IPS-NIHi11 (cell line): ENCODE measurements at places on chromosomes 2 and 18.

DNA sequence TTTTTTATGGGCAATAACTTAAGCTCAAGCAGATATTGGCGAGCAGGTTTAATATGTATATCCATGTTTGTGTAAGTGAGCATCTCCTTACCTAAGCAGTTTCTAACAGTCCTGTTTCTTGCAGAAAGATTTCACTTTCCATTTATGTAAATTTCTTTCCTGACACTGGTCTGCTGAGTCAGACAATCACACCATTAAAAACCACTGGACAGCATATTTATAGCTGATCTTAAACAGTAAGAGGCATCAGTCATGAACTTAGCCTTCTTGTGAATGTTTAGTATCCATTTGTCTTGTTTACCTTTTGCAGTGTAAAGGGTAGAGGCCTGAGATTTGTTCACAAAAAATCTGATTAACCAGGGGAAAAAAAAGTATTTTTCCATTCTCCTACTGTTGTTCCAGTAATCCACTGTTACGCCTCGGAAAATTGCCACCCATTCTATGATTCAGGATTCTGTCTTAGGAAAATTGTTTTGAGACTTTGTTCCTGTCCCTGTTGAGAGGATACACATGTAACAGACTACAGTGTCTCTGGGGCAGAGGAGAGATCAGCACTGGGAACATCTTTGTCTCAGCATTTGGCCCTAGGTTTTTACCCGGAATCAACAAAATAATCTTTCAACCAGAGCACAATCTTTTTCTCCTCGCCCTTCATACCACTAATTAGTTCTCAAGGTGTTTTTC, 521.0 kb upstream of the NRP2 start:
- DNase-seq = no peak

GRCh38 chr2:26809211-26809610, 23.4 kb downstream of the CENPA start:
- no peak for DNase-seq

- DNase-seq = no peak
Observed at GRCh38 chr2:38239452-38239851, 137.6 kb downstream of the ATL2 start.

DNA sequence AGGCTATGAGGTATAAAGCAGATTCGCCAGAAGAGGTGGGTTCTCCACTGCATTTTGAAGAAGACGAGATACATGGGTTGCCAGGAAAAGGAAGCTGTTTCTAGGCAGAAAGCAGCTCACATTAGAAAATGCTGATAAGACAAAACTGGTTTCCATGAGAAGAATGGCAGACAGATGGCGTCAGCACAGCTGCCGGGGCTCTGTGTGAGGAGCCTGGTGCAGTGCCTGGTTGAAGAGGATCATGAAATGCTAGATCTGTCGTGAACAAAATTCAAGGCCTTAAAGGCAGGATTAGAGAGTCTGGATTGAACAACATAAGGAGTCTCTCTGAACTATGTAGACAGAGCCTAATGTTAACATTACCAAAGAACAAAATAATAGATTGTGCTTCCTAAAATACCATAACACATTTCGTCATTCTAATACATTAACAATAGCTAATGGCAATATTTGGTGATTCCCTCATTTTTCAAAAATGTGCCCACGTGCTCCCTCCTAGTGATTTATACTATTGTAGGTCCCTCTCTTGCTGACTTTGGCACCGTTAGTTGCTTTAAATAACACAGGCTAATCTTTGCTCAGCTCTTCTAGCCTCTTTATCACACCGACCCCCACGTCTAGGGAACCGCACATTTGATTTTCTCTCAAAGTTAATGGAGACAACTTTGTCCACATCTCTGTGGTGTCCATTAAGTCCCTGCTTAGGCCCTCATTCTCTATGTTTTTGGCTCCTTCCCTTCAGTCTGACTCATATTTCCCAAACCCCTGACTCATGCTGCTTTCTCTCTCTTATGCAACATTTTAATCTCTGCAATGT, 38.2 kb downstream of the EFEMP1 start:
- DNase-seq = no peak

- DNase-seq = no peak
Observed at GRCh38 chr2:186641132-186641806, 51.4 kb downstream of the ITGAV start.

GRCh38 chr2:236764716-236765115, 195.1 kb downstream of the ACKR3 start:
- no peak for DNase-seq

GRCh38 chr2:150549381-150549780, 61.9 kb upstream of the RND3 start:
- no peak for DNase-seq

DNA sequence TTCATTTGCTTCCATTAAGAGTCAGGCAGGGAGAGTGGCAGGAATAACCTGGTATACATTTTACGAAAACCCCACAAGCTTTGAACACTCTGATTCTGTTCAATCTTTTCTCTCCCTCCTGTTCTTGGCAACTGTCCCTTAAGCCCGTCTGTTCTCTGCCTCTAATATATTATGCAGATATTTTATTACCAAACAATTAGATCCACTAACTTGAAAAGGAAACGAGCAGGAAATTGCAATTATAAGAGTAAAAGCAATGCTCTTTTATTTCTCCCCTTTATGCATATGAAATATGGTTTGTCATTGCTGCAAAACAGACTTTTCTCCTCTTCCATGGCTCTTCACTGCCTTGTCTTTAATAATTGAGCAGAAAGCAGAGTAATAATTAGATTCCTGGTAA, 149.1 kb upstream of the CELF4 start:
- no peak for DNase-seq

- DNase-seq = no peak
Observed at GRCh38 chr2:143467011-143467410, 337.8 kb downstream of the ARHGAP15 start.

GRCh38 chr2:26299471-26300101, 46.4 kb upstream of the SELENOI start:
- peak; percentile 50 for DNase-seq

GRCh38 chr18:59802031-59802430, 97.8 kb upstream of the PMAIP1 start:
- no peak for DNase-seq

GRCh38 chr2:174286172-174286571, 37.8 kb upstream of the OLA1 start:
- DNase-seq = peak; percentile 27

DNA sequence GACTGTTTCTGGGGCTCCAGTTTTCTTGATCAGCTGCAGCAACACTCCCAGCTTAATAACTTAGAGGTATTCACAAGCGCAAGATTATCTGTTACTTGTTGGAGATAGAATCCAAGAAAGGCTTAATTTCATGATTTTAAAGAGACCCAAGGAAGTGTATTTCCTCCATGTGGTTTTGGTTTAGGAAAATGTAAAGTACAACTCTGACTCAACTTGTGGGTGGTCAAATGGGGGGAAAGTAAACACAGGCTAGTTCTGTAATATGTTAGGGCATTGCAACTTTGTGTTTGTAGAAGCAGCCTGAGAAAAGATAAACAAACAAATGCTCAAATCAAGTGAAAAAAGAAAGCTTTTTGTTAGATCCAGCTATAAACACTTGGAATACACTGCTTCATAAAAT, 90.1 kb upstream of the COL3A1 start:
- DNase-seq = no peak

DNA sequence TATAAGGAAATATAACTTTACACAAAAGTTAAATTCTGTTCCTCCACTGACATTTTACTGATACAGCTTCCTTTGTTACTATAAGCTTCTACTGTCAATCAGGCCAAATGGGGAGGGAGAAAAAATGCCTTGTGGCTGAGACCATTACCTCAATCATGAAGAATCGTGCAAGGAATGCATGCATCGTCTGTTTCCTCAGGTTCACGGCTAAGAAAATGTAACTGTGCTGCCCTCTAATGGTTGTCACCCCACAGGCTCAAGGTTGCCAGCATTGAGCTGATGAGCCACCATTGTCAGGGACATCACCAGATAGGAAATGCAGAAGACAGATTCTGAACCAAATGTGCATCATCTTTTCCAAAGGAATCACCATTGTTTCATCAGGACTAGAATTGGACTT, 426.9 kb downstream of the CDH2 start:
- peak; percentile 64 for DNase-seq

DNA sequence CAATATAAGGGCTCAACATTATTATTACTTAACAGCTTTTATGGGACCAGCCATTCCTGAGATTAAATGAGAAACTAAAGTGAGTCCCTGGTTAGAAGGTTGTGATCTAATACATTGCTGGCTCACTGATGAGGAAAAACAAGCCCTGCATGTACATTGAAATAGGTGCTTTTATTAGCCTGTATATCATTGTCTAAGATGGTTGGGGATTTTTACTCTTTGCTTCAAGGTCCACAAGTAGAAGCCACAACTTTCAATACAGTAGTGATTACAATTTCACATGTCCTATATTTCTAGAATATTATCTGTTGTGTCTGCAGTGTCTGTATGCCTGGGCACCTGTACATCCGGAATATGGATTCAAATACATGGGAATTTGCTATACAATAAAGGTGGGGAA, 104.1 kb upstream of the FZD5 start:
- no peak for DNase-seq

DNA sequence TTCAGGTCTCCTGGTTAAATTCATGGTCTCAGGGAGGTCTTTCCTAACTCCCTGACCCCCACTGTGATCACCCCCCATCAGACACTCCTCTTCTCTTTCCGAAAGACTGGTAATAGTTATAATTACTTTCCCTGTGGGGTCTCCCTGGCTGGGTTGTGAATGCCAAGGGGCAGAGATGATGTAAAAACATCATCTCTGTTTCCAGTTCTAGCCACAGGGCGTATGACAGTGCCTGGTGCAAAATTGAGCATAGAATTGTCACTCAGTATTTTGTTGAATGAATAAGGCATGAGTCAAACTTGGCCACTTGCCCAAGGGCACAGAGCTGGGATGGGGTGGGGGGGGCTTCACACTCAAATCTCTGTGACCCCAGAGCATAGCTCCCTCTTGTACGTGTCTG, 65.2 kb downstream of the LTBP1 start:
- DNase-seq = no peak

DNA sequence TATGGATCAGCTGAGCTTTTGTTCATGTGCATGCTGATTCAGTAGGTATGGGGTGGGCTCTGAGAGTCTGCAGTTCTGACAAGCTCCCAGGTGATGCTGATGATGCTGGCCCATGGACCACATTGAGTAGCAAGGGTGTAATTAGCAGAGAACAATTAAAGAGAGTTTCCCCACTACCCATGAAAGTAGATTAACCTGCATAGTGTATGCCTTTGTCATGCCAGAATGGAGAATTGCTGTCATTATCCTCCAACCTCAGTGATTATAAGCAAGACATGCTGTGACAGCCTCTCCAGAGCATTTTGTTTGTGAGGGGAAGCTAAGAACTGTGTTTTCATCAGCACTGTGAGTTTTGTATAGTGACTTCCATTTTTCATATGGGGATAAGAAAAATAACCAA, 59.5 kb upstream of the LYPD1 start:
- DNase-seq = no peak

GRCh38 chr18:74689251-74689650, 91.6 kb downstream of the ZNF407 start:
- no peak for DNase-seq

DNA sequence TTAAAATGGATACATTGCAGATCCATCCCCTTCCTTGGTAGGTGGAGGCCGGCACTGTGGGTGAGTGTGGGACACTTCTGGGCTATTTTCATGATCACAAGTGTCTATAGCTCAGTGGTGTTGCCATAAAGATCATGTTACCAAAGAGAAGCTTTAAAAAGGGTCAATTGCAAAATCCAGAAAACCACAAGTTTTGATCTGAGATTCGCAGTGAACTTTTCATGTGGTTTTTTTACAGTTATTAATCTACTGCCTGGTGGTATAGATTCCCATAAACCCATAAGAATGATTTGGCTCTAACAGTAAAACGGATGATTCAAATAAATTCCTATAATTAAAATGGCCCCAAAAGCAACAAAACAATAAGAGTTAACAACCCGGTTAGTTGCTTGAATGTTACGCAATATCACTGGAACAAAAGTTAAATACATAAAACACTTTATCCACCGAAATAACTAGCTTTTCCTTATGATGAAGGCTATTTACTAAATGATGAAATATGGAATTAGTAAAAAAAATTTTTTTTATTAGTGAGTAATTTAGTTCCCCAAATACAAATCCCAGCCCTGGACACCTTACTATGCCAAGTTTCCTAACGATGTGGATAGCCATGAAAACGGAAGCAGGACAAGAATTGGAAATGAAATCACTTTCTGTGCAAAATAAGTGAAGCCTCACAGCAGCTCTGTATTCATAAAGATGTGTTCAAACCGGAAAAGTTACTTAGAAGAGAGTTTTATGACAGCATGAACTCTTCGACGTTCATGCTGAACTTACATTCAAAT, 95.6 kb upstream of the THOC1 start:
- no peak for DNase-seq

- DNase-seq = no peak
Observed at GRCh38 chr18:27473318-27473717, 288.2 kb upstream of the CHST9 start.
